ENCODE measurements at places on chromosomes 6 and 20. TPM values are rescaled to one million over a fixed set of nuclear protein-coding genes. Genes with fewer than 3 reads are reported as not detected.

- DNase-seq: no peak
Measured at GRCh38 chr20:33127422-33128097, 40.4 kb upstream of the BPIFA2 start.

Gene POM121L2
- total RNA-seq: not detected

Gene EFCAB8
- not detected for total RNA-seq

DNA sequence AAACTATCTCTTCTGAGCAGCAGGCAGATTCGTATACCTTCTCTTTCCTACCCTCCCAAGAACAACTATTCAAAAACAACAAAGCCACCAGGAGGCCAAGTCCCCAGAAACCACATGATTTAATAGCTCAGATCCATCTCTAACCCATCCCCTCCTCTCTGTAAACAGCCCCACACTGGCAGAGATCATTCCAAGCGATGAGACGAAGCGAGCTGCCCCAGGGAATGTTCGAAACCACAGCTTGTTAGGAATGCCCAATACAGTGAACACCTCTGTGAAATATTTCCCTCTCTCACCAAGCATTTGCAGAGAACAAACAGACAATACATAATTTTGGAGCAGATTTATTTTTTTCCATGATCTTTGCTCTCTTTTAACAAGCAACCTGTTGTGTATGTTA, 231.8 kb downstream of the SOD2 start:
- no peak for DNase-seq

GRCh38 chr20:41734506-41734945, 116.3 kb upstream of the CHD6 start:
- peak; percentile 54 for DNase-seq
